ENCODE measurements at places on chromosomes 2 and 18.

GRCh38 chr2:24924732-24925131 is 4.7 kb upstream of the ADCY3 start:
- no peak for DNase-seq

- DNase-seq = no peak
Measured at GRCh38 chr18:76518860-76519538, 24.0 kb upstream of the ZNF516 start.

DNA sequence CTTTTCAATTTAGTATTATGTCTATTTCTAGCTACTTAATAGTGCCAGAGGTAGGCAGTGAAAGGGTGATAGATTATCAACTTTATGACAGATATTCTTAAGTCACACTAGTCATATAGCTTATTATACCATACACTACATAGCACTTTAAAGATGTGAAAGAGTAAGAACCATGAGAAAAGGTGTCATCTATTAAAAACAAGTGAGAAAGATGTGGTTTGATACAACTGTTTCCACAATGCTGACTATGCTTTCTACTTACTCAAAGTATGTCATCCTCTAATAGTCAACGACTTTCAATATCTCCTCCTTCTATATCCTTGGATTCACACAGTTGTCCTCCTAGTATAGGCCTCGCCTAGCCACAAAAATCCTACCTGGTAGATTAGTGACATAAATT is 132.9 kb upstream of the WDSUB1 start:
- no peak for DNase-seq

- DNase-seq = no peak
Measured at GRCh38 chr2:12315224-12315623, 401.5 kb upstream of the TRIB2 start.

DNA sequence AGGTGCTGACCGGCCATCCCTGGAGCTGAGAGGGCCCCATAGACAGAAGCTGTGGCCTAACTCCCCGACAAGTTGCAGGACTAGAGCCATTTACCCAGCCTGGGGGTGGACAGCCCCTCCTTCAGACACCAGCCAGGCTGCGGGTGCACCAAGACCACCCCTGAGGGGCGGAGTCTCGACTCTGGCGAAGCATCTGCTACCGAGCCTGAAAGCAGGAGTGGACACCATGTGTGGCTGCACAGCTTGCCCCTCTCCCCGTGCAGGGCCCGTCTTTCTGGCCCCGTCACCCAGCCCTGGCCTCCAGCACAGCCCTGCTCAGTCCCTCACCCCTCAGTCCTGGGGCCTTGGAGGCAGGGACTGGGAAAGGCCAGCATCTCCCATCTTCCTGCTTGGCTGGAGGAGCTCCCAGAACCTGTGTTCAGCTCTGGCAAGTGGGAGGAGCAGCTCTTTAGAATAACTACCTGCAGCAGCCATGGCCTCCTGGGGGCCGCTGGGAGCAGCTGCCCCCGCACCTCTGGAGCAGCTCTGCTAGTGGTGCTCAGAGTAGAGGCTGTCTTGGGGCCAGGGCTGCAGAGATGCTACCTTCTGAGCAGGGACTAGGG is 275.8 kb downstream of the NDUFA10 start:
- no peak for DNase-seq

GRCh38 chr18:574865-575645 is 5.1 kb upstream of the CETN1 start:
- no peak for DNase-seq

- DNase-seq = no peak
Measured at GRCh38 chr2:134293719-134294537, 40.1 kb downstream of the MGAT5 start.

- DNase-seq = no peak
Measured at GRCh38 chr2:30148850-30149249, 2.0 kb downstream of the YPEL5 start.

DNA sequence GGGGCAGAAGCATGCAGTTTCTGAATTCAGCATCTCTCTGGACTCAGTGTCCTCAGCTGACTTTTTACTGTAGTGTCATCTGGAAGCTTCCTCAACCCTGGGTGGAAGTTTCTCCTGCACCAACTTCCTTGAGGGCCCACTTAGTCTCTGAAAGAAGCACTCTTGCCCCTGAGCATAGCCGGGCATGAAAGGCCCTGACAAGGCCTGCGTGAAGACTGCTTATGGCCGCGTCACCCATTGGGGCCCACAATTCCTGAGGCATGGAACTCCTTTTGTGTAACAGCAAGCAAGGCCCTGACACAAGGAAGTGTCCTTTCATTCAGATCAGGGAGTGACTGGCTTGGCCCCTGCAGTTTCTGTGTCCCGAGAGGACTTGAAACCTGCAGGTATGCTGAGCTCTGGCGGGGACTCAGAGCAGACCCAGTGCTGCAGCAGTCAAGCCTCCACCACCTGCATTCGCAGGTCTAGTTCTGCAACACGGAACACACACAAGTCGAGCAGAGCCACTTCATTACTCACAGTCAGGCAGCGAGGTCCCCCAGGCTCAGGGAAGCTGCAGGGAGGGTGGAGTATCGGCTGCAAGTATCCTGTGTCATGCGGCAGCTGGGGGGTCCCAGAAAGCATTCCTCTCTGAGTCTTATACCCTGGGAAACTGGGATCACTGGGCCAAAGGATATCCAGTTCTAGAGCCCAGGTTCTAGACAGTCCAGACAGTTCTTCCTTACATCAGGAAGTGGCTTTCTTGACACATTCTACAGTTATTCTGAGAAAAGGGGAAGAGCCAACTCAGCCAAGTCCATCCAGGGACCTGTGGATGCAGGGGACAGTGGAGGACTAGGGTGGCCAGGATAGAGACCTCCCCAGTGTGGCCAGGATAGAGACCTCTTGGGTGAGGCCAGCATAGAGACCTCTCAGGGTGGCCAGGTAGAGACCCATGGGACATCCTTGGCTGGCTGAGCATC is 35.6 kb upstream of the PRLH start:
- no peak for DNase-seq

- no peak for DNase-seq
Measured at GRCh38 chr18:3491981-3492555, 42.1 kb downstream of the TGIF1 start.

DNA sequence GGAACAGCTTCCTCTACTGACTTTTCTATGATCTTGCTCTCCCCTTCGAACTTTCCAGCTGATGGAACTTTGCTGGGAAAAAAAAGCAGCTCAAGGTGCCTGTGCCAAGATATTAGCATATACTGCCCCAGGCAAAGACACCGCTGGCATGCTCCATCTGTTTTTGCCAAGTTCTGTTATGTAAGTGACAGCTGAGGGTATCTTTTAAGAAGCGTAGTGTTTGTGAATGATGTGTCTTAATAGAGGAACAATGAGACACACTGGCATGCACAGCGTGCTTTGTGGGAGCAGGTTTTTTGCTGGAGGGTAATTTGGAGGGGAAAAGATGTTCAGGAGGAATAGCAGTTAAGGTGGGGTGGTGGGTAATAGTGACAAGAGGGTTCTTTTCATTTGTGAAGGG is 47.8 kb downstream of the SLC4A3 start:
- no peak for DNase-seq

GRCh38 chr2:7887441-7887840 is 794.4 kb upstream of the ID2 start:
- no peak for DNase-seq

DNA sequence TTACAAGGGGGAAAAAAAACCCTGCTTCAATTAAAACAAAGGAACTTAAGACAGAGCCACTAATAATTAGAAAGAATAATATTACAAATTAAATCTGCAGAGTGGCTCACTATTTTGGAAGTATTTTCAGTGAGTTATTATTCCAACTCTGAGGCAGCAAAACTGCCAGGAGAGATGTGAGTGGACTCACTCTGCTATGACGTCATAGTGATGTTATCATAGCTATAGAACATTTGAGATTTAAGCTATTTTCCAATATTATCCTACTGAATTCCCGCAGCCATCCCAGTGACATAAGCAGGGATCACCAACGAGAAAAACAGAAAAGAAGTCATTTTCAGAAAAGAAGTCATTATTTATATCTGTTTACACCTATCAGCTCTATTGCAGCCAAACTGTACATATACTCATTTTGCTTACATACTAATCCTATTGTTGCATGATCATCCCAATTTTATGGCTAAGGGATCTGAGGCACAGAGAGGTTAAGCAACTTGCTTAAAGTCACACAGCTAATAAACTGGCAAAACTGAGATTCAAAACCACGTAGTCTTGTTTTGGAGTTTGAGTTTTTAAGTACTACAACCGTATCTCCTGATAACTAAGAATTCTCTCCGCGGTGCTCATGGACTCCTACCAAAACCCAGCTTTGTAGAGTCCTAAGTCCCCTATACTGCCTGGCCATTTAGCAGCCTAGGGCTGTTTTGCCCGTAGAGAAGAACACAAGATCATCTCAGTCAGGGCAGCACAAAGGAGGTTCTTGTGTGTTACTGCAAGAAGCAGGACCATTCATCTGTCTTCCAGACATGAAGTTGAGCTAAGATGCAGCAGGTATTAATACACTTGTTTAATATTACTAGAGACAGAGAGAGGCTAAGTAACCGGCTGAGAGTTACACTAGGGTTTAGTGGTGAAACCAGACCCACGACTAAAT is 299.8 kb downstream of the TCF4 start:
- no peak for DNase-seq

- DNase-seq = no peak
Measured at GRCh38 chr2:240991378-240992263, 6.8 kb upstream of the SNED1 start.

- no peak for DNase-seq
Measured at GRCh38 chr2:118668431-118669424, 178.7 kb downstream of the EN1 start.

DNA sequence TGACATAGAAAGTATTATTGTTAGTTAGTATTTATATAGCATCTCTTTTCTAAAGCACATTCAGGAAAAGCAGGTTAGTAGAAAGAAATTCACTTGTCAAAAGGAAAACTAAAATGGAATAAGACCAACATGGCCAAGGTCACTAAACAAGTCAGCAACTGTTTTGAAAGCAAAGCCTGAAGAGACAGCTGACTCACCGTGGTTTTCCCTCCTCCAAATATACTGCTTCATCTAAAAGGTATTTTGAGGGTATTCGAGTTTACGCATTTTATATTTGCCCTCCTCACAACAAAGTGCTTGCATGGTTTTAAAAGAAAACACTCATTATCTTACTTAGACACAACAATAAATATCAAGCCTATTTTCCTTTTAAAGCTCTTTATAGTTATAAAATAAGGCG is 24.0 kb downstream of the ZNF385B start:
- DNase-seq = no peak

DNA sequence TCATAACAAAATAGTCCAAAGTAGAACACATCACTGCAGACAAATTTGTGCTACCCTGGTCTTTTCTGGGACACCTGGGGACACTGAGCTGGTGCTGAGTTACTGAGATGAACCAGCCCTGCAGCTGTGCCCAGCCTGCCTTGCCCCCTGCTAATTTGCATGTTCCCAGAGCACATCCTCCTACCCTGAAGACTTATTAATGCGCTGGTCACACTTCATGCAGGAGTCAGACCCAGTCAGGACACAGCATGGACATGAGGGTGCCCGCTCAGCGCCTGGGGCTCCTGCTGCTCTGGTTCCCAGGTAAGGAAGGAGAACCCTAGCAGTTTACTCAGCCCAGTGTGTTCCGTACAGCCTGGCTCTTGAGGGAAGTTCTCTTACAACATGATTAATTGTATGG is 1518.3 kb downstream of the RPIA start:
- no peak for DNase-seq

DNA sequence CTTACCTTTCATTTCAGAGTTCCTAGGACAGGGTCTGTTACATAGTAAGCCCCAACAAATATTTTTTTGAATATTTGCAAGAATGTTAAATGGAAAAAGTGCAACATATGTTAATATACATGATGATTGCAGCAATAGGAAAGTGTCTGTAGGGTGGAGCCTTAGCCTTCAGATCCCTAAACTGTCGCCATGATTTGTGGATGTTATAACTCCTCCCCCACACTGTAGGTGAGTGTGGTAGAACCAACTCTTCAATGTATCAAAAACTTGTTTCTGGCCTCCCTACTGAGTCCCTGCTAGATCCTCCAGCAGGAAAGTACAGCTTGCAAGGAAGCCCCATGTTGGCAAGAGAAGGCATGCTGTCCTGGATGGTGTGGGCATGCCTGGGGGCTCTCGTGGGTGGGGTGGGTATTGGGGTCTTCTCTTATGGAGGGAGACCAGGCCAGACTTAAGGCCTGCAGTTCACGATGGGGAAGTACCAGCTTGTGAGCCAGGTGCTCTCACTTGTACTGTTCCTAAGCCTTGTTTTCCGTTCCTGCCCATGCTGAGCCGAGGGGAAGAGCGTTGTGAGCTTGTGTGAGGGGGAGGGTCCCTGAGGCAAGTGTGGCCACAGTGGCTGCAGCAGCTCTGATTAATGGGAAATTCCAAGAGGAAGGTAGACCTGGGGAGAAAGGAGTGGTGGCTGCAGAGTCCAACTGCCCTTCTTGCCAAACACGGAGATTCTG is 11.4 kb downstream of the FHOD3 start:
- no peak for DNase-seq

DNA sequence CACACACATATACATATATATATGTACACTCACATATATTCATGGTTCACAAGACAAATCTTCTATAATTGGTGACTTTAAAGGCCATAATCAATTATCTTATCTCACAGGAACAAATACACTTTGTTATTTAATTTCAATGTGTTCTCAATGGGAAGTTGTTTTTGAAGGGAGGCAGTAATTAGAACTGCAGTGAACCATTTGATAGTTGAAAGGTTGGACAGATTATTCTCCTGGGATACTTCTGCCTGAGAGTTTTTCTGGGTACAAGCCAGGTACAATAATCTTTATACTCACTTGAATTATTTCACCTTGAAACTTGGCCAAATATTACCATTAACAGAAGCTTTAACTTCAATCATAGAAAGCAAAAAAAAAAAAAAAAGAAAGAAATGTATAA is 546.6 kb upstream of the LRRTM4 start:
- no peak for DNase-seq

DNA sequence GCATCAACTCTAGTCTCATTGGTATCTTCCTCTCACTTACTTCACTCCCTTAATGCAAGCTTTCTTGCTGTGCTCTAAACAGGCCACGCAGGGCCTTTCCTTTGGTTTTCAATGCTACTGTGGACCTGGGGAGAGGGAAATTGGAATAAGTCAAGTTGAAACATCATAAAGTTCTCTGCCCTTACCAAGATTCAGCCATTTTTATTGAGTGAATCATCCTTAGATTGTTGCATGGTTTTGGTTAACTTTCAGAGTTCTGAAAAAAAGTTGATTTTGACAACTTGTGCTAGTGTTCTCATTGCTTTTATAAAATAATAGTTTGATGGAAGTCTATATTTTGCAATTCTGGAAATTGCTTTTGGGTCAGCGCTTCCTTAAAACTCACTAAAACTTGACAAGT is 852.8 kb upstream of the ACVR2A start:
- no peak for DNase-seq

- peak; percentile 82 for DNase-seq
Measured at GRCh38 chr2:61470122-61470951, 550 bp downstream of the USP34 start.

DNA sequence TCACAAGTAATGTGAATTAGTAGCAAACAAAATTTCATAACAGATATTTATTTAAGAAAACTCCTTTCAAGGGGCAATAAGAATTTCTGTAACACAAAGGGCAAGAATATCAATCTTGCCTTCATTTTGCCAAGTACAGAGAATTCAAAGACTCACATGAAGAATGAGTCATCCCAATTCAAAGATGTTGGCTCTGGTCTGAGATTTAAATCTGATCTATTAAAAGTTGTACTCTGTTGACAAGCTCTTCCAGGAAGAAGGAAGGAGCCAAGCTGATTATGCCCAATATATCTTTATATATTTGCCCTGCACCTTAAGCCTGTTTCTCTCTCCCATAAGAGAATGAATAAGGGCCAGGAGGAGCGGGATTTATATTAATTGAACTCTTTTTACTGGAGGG is 55.9 kb upstream of the RPE start:
- no peak for DNase-seq

All from stimulated activated naive CD4-positive, alpha-beta T cell (primary cell).